Vagina (tissue), 2 donors: ENCODE measurements at places on chromosomes 13 and 19.

- peaks cover 6% of the 10 kb centered on the region for H3K4me1 ChIP-seq
- DNase-seq = no peak
- H3K27me3 ChIP-seq = no peaks in the 10 kb centered on the region
- no peaks in the 10 kb centered on the region for H3K36me3 ChIP-seq
These were observed 543.0 kb downstream of the IRS2 start for GRCh38 chr13:109243311-109243951.

GRCh38 chr13:51559946-51560735 is 24.1 kb upstream of the WDFY2 start:
- H3K4me3 ChIP-seq = no peak overlapping the region
- H3K27ac ChIP-seq = no peak overlapping the region

GRCh38 chr19:36149673-36150406 is 2.4 kb downstream of the COX7A1 start:
- no peaks in the 10 kb centered on the region for H3K27me3 ChIP-seq
- H3K4me3 ChIP-seq = no peak overlapping the region
- peaks cover 28% of the 10 kb centered on the region for H3K4me1 ChIP-seq
- DNase-seq = no peak
- H3K27ac ChIP-seq = no peak overlapping the region
- no peaks in the 10 kb centered on the region for H3K36me3 ChIP-seq

DNA sequence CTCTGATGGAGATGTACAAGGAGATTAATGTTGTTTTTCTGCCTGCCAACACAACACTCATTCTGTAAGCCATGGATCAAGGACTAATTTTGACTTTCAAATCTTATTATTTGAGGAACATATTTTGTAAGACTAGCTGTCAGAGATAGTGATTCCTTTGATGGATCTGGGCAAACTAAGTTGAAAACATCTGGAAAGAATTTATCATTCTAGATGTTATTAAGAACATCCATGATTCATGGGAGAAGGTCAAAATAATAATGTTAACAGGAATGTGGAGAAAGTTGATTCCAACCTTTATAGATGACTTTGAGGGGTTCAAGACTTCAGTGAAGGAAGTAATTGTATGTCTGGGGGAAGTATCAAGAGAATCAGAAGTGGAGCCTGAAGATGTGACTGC is 196.8 kb downstream of the POSTN start:
- no peaks in the 10 kb centered on the region for H3K36me3 ChIP-seq
- no peaks in the 10 kb centered on the region for H3K27me3 ChIP-seq
- no peaks in the 10 kb centered on the region for H3K4me1 ChIP-seq

GRCh38 chr13:61247149-61247936 is 168.3 kb downstream of the PCDH20 start:
- no peaks in the 10 kb centered on the region for H3K36me3 ChIP-seq
- no peaks in the 10 kb centered on the region for H3K27me3 ChIP-seq
- H3K27ac ChIP-seq = no peak overlapping the region
- no peak for DNase-seq
- no peaks in the 10 kb centered on the region for H3K4me1 ChIP-seq
- no peak overlapping the region for H3K4me3 ChIP-seq

DNA sequence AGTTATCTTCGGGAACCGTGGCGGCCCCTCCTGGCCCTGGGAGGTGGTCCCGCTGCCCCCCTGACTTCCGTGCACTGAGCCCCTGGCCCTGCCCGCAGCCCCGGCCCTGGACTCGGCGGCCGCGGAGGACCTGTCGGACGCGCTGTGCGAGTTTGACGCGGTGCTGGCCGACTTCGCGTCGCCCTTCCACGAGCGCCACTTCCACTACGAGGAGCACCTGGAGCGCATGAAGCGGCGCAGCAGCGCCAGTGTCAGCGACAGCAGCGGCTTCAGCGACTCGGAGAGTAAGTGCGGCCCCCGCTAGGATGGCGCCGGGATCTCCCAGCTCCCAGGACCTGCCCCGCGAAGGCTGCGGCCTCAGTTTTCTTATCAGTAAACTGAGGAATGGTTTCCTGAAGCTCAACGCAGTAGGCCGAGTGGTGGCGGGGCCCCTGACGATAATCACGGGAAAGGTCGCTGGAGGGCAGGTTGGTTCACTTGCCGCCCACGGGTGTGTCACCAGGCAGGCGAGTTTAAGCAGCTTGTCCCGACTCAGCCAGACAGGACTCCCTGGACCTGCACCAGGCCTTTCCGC is 924 bp downstream of the RGCC start:
- DNase-seq = no peak
- H3K27ac ChIP-seq = peak overlapping the region; percentile 76
- no peaks in the 10 kb centered on the region for H3K36me3 ChIP-seq
- peak overlapping the region; percentile 88 for H3K4me3 ChIP-seq

DNA sequence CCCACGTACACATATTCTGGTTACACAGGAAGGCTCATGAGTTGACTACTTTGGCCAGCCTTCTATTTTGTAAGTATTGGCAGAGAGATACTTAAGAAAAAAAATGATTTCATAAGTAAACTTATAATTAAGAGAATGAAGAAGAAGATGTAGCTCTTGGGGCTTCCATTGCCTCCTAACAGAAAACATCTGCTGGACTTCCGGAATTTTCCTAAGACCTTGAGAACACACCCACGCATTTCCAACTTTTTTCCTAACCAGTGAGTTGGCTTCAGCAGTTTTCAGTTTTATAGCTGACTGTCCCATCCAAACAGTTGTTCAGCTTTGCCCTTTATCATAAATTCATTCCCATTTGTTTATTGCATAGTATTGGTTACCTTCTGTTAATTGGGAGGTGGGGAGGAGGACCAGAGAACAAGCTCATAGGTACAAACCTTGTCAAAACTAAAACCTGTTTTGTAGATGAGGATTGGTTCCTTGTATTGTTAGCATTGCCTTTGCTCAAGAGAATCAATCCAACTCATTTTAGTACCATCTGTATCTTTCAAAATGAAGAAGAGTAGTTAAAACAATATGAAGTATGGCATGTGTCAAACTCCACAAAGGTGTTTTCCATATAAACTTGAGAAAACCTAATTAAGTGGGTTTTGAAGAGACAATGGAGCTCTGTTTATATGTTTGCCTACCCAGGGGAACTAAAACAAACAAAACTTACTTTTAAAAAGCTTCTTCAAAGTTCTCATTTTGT is 93.9 kb downstream of the COL4A2 start:
- H3K4me3 ChIP-seq = no peak overlapping the region
- peak overlapping the region; percentile 42 for H3K27ac ChIP-seq
- H3K36me3 ChIP-seq = no peaks in the 10 kb centered on the region
- peaks cover 31% of the 10 kb centered on the region for H3K4me1 ChIP-seq
- no peaks in the 10 kb centered on the region for H3K27me3 ChIP-seq
- DNase-seq = no peak

DNA sequence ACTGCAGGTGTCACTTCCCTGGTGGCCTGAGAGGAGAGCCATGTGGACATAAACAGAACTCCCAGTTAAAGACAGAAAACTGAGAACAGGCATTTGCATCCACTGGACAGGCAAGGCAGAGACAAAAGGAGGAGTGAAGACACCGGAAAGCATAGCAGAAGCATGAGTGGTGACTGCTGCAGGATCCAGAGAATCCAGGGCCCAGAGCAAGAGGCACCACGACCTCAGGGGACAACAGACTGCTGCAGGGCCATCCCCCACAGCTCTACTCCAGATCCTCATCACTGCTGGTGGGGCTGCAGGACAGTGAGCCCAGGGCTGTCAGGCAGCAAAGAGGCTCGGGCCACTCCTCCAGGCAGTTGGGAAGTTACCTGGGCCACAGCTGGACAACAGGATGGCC is 14.5 kb upstream of the ISYNA1 start:
- no peak for DNase-seq
- peaks cover 16% of the 10 kb centered on the region for H3K4me1 ChIP-seq
- H3K27me3 ChIP-seq = no peaks in the 10 kb centered on the region
- no peak overlapping the region for H3K4me3 ChIP-seq
- H3K36me3 ChIP-seq = no peaks in the 10 kb centered on the region
- H3K27ac ChIP-seq = no peak overlapping the region

DNA sequence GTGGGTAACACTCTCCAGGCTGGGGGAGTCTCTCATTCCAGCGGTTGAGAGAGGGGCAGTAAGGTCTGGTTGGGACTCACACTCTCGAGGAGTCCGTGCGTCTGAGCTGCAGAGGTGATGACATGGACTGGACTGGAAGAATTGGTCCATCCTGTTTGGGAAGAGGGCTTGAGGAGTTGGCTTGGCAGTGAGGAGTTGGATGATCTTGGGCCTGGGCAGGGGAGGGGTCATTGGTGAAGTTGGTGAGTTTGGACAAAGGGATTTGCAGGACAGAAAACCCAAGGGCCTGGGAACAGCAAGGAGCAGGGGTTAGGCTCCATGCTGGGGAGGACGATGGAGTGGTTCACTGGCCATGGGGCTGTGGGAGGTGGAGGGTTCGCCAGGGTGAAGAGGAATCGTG is 3.7 kb downstream of the PPP1R37 start:
- H3K4me3 ChIP-seq = no peak overlapping the region
- no peaks in the 10 kb centered on the region for H3K27me3 ChIP-seq
- H3K27ac ChIP-seq = peak overlapping the region; percentile 88
- H3K4me1 ChIP-seq = peaks cover 83% of the 10 kb centered on the region

DNA sequence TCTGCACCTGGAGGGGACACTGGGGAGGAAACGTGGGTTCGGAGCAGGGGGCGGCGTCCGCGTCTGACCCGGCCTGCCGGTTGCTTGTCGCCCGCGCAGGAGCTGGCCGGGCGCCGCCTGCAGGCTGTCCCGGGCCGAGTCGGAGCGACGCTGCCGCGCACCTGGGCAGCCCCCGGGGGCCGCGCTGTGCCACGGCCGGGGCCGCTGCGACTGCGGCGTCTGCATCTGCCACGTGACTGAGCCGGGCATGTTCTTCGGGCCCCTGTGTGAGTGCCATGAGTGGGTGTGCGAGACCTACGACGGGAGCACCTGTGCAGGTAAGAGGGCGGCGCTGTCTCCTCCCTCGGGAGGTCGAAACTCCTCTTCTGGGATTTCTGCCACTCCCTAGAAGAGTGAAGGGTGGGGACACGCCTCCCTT is 1.3 kb downstream of the ITGBL1 start:
- DNase-seq = no peak
- peak overlapping the region; percentile 54 for H3K4me3 ChIP-seq
- H3K27me3 ChIP-seq = no peaks in the 10 kb centered on the region

DNA sequence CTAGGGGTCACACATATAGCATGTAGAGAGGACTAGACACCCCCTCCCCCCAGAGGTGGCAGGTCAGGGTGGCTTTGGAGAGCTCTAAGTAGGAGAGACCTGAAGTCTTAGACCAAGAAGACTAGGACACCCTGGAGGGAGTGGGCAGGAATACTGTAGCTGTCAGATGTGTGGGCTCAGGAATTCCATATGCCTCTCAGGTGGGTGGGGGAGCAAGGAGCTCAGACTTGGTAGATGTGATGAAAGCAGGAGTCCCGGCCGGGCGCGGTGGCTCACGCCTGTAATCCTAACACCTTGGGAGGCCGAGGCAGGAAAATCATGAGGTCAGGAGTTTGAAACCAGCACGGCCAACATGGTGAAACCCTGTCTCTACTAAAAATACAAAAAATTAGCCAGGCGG is 1.6 kb downstream of the CRB3 start:
- H3K27me3 ChIP-seq = no peaks in the 10 kb centered on the region
- H3K4me3 ChIP-seq = no peak overlapping the region
- DNase-seq = no peak
- peaks cover 2% of the 10 kb centered on the region for H3K4me1 ChIP-seq

DNA sequence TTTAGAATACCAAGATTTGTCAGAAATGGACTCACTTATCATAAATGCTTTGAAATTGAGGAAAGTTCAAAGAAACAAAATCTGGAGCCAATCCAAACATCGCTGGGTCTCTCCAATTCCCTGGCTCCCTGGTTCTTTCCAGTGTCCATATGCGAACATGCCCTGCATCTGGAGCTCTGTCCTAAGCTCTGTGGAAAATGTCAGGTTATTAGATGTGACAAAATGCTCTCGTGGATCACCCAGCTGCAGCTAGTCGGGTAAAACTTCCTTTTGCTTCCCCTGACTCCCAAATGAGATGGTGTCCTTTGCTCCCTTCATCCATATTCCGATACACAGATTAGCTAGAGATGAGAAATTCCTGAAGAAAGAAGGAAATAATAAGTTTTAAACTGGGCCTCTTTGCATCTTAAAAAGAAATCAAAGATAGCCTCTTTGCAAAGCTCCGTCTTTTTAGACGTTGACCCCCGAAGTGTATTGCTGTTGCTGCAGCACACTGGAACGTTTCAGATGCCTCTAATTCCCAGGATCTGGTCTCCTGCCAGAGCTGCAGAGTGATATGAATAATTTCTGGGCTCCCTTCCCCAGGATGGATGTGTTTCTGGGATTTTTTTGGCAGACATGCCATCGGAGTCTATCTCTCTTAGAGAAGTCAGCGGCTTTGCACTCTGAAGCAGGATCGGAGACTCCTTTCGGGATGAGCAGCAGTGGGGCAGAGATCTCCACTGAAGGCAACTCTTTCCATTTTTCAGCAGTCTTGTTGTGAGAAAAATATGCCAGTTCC is 102.9 kb downstream of the TEX26 start:
- H3K4me3 ChIP-seq = no peak overlapping the region
- no peaks in the 10 kb centered on the region for H3K36me3 ChIP-seq
- DNase-seq = no peak
- H3K27ac ChIP-seq = no peak overlapping the region
- H3K4me1 ChIP-seq = no peaks in the 10 kb centered on the region

DNA sequence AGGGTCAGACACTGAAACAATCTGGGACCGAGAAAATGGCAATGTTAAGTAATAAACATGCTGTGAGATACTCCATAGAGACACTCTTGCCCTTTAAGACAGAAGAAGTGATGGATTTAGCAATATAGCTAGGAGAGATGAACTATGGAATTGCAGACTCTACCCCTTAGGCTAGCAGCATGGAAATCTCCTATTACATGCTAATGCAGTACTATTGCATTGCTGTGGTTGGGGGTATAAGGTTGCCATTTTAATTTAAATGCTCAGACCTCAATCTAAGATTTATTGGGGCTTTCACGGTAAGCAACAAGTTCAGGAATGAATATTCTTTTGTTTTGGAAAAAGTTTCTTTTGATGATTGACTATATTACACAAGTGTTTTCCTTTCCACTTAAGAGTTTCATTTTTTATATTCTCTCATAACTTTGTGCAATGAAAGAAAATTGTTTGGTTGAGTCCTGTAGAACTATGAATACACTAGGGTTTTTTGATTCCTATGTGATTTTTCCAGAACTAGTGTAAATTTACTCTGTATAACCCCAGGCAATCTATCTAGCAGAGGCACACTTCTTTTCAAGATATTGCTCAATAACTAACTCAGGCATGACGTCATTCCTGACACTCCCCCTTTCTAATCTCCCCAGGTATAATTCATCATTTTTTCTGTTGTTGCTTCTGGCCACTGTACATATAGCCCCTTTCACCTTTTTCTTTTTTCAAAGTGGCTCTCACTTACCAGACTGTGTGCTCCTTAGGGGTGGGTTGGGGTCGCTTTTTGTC is 394.7 kb upstream of the KLF12 start:
- no peaks in the 10 kb centered on the region for H3K4me1 ChIP-seq
- no peak overlapping the region for H3K4me3 ChIP-seq
- no peaks in the 10 kb centered on the region for H3K36me3 ChIP-seq
- H3K27me3 ChIP-seq = no peaks in the 10 kb centered on the region
- H3K27ac ChIP-seq = no peak overlapping the region

- H3K4me1 ChIP-seq = peaks cover 10% of the 10 kb centered on the region
- no peak for DNase-seq
- H3K27me3 ChIP-seq = no peaks in the 10 kb centered on the region
- H3K27ac ChIP-seq = no peak overlapping the region
- H3K4me3 ChIP-seq = no peak overlapping the region
These were observed 84.9 kb downstream of the PTPRS start for GRCh38 chr19:5255602-5256231.
